ENCODE measurements at places on chromosomes 7 and 10.

DNA sequence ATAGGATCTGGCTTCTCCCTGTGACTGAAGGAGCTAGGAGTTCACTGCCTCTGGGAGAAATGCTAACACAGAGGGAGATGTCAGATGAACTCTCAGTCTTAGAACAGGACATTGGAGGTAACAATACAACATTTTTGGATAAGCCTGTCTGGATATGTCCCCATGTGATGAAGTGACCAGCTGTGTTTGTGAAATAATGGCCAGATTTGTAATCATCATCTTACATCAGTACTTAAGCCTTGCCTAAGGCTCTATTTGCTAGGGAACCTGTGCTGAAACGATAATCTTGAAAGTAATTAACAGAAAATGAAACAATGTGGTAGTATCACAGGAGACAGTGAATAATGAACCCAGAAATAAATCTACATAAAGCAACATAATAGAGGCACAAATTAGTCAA lies 56.2 kb downstream of the CRPPA start:
- DNase-seq, result no peak

DNA sequence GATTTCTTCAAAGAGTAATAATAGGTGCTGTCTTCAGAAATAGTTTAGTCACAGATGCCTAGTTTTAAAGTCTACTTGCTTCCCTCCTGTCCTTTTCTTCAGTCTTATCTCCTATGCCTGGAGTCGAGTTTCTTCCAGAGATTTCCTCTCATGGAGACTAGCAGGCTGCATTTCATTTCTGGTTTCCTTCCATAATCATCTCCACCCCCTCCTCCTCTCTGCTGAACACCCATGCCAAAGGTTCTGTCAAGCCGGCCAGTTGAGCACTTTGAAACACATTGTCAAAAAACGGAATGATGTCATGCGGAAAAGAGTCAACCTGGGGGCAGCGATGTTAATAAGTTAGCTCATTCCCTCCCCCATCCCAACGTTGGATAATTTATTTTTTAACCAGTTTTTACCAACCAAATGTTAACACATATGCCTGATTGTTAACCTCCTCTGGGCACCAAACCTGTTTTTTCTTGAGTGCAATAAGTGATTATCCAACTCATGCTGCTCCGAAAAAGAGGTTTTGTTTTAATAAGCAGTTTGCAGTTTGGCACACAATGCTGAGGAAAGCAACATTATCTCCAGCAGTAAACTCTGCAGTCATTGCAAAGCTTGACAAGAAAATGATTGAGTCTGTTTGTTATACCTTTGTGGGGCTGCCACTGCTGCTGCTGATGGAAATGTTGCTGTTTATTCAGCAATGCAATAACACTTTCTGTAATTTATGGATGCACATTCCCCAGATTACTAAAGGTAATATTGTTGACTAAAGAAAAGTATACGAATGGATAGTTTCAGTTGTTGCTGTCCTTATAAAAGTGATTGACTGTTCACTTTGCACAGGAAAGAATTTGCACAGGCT lies 161.6 kb downstream of the LRMDA start:
- DNase-seq, result no peak

- peak; percentile 36 for DNase-seq
Observed at GRCh38 chr7:33040803-33041516, 21.6 kb downstream of the NT5C3A start.

DNA sequence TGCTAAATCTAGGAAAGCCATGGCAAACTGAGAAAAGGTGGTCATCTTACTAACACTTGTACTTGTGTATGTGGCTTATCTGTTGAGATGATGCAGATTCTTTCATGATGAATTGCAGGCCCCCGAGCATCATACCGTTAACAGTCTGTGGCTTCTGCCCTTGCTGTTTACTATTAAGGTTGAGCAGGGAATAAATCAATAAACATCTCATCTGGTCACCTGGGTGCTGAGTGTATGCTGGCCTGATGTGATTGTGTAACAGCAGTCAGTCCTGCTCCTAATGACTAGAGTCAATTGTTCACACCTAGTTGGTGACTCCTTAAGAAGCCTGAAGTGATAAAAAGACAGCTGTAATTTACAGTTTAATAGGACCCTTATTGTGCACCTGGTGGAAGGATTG lies 8.3 kb upstream of the GNAT3 start:
- DNase-seq, result peak; percentile 21

- peak; percentile 49 for DNase-seq
Observed at GRCh38 chr10:27687326-27687725, 58.3 kb downstream of the MKX start.

GRCh38 chr10:11218395-11218794 lies 200.7 kb downstream of the CELF2 start:
- DNase-seq, result no peak

DNA sequence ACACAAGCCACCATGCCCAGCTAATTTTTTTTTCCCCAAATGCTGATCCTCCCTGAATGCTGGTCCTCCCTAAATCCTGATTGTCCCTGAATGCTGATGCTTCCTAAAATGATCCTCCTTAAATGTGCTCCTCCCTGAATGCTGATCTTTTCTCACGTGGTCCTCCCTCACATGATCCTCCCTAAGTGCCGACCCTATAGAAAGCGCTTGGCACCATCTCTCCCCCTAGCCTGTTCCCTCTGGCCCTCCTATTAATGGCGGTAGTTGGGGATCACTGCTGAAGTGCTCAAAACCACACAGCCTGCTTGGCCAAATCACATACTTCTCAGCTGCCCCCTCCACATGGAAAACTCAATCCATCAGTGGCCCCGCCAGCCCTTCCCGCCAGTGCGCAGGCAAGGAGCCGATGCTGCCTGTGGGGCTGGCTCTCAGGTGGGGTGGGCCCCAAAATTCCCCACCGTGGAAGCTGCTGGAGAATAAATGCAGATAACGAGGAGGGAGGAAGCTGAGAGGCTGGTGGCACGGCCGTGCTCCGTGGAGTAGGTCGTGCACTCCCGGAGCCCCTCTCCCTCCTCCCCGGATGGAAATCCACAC lies 42.9 kb downstream of the COL26A1 start:
- DNase-seq, result no peak

GRCh38 chr10:10313149-10313835 lies 704.4 kb upstream of the CELF2 start:
- DNase-seq, result peak; percentile 28

GRCh38 chr10:116147147-116147905 lies 125.7 kb downstream of the GFRA1 start:
- no peak for DNase-seq

GRCh38 chr7:121331048-121331447 lies 2.2 kb downstream of the WNT16 start:
- DNase-seq, result no peak

DNA sequence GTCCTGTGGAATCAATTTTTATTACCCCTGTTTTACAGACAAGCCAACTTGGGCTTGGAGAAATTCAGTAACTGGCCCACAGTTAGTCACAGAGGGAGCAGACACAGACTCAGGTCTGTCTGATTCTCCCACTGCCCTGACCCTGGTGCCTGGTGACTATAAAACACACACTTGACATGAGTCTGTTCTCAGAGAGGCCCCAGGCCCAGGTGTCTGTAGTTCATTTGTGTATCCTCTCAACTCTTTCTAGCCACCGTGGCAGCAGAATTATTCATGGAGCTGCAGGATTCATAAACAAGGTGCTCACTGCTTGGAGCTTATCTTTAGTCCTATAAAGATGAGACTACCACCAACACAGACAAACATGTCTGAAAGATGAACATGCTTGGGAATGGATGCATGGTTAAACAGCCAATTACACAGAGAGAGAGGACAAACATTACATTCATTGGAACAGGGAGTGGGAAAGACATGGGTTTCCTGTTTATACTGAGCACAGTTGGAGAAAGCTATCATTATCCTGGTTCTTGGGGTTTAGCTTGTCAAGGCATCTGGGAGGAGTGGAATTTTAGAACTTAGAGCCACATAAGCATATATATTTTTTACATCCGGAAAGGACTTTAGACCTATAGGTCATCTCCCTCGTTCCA lies 79.1 kb upstream of the PDCD4 start:
- peak; percentile 6 for DNase-seq

GRCh38 chr10:95467162-95467599 lies 94.0 kb downstream of the SORBS1 start:
- no peak for DNase-seq

GRCh38 chr10:96678725-96679124 lies 41.6 kb downstream of the PIK3AP1 start:
- DNase-seq, result no peak

GRCh38 chr10:102701272-102701671 lies 12.9 kb downstream of the ARL3 start:
- DNase-seq, result peak; percentile 50

GRCh38 chr7:187227-187927 lies 5.0 kb upstream of the FAM20C start:
- no peak for DNase-seq

GRCh38 chr10:70462349-70462984 lies 16.1 kb upstream of the PALD1 start:
- DNase-seq, result no peak

DNA sequence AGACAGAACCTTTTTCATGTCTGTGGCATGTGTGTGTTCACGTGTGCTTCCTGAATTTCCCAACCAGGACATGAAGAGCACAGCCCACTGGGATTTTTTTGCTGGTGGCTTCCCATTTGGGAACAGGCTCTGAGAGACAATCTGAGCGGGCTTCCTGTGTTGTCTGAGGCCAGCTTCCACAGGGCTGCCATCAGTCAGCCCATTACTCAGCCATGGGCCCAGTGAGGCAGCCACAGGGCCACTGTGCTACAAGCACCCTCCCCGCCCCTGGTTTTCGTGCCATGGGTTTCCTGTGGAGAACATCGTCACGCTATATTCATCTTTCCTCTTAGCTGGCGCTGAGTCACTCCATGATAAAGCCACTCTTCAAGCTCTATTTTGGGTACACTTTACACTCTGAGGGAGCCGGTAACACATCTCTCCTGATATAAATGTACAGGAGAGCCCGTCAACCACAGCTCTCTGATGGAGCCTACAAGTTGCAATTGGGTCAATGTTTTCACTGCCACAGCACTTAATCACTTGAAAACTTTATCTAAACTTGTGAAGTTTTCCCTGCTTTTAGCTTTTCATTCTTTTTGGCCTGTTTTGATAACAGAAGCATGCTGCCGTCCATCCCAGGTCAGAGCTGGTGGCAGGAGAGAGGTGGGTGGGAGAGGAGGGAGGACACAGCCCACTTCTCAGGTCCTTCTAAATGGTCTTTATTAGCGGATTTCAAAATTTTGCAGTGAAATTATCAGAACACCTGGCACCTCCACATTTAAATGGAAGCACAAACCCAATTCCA lies 96.9 kb downstream of the HIPK2 start:
- DNase-seq, result peak; percentile 99

- DNase-seq, result no peak
Observed at GRCh38 chr10:108014145-108014901, 849.8 kb upstream of the SORCS1 start.

DNA sequence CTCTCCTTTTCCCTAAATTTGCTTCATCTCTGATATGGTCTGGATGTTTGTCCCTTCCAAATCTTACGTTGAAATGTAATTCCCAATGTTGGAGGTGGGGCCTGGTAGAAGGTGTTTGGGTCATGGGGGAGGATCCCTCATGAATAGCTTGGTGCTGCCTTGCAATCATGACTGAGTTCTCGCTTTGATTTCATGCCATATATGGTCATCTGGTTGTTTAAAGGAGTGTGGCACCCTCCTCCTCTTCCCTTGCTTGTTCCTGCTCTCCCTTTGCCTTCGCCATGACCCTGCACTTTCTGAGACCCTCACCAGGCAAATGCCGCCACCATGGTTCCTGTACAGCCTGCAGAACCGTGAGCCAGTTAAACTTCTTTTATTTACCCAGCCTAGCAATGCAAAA lies 14.5 kb downstream of the NOBOX start:
- DNase-seq, result no peak

DNA sequence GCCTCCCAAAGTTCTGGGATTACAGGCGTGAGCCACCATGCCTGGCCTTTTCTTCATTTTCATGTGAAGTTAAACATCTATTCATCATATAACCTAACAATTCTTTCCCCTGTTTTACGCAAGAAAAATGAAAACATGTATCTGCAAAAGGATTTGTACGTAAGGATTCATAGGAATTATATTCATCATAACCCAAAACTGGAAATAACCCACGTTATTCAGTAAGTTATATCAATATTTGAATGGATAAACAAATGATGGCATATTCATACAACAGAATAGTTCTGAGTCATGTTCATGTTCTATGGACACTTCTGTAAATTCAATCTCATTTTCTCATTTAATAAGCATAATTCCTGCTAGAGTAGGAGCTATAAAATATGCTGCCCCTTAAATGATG lies 35.2 kb upstream of the CAV2 start:
- peak; percentile 80 for DNase-seq

- no peak for DNase-seq
Observed at GRCh38 chr10:17883621-17884020, 68.1 kb upstream of the SLC39A12 start.

- DNase-seq, result peak; percentile 72
Observed at GRCh38 chr10:126387041-126387921, 996 bp downstream of the ADAM12 start.

DNA sequence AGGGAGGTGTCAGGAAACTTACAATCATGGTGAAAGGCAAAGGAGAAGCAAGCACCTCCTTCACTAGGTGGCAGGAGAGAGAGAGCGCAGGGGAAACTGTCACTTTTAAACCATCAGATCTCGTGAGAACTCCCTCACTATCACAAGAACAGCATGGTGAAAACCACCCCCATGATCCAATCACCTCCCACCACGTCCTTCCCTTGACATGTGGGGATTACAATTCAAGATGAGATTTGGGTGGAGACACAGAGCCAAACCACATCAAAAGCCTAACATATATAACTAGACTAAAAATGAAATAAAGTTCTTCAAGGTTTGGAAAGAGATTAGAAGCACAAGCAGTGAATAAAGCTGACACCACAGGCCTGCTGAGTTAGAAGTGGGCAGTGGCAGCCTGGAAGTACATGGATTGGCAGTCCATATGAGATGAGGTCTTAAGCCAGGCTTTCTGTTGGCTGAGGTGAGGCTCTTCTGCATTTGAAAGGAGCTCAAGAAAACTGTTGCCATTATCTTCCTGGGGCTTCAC lies 96.4 kb upstream of the MDFIC start:
- no peak for DNase-seq

- DNase-seq, result no peak
Observed at GRCh38 chr7:25926891-25927625, 224.9 kb upstream of the NFE2L3 start.

GRCh38 chr7:151087245-151088018 lies 1.2 kb downstream of the AGAP3 start:
- peak; percentile 52 for DNase-seq

- DNase-seq, result no peak
Observed at GRCh38 chr7:131797841-131798240, 241.4 kb upstream of the PODXL start.

DNA sequence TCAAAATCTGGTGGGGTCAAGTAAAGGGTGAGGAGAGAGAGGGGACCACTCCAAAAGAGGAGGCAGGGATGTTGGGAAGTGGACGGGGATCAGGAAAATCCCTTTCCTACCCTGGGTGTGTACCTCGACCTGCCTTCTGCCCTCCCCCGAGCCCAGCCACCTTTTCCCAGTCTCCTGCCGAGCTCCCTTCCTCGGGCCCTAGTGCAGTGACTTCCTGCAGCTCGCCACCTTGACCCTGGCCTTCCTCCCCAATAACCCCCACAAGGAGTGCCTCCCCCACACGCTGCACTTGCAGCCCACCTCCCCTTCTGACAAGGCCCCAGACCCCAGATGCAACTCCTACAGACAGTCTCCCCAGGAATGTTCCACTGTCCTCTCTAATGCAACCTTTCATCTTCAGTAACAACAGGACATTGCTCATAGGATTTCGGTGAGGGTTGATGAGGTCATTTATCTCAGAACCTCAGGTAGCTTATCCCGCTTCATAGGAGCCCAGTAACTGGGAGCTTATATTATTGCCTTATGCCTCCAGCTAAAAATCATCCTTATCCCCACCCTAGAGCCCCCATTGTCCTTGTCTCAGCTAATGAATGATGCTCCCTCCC lies 90.1 kb downstream of the MKI67 start:
- DNase-seq, result no peak

Data from IMR-90 (cell line).